ENCODE measurements at places on chromosomes 2 and 18.

GRCh38 chr18:58091099-58091611 is 47.1 kb downstream of the NEDD4L start:
- no peak for DNase-seq

DNA sequence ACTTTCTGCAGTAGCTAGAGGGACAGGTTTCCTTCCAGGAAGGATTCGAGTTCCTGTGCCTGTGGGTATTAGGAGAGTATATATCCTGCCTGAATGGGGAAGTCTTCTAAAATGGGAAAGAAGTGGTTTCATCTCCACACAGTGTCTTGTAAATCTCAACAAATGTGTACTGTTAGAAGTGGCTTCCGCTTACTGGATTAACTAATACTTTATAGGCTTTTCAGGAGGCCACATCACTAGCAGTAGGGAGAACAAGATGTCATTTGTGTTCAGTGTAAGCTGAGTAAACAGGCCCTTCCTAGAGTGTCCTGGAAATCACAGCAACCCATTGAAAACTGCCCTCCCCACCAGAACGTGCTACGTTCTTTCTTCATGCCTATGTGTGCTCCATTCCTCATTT is 12.5 kb upstream of the POLR1B start:
- DNase-seq = no peak

GRCh38 chr18:73545472-73545871 is 602.2 kb downstream of the FBXO15 start:
- no peak for DNase-seq

DNA sequence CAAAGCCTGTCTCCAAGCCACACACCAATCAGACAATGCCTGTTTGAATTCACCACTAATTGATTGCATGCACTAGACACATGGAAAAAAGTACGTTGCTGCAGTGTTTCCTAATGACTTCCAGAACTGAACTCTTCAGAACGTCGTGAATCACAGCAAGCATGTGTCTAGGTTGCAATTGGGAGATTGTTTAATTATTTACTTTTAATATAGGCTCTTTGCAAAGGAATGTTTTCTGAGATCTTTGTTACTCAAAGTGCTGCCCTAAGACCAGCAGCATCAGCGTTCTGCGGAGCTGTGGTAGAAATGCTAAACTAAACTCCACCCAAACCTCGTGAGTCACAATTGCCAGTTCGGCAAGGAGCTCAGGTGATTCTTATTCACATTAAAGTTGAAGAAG is 52.7 kb upstream of the CCDC68 start:
- no peak for DNase-seq

GRCh38 chr2:218065239-218066006 is 3.6 kb upstream of the RUFY4 start:
- DNase-seq = no peak

Data from CD4-positive, alpha-beta T cell treated with Interleukin-15 for 4 hours (primary cell).